Hepatocyte (in vitro differentiated cells): ENCODE measurements at places on chromosomes 4 and X. TPM values are rescaled to one million over a fixed set of nuclear protein-coding genes. Genes with fewer than 3 reads are reported as not detected.

GRCh38 chr4:49063670-49064069, 77.6 kb downstream of the CWH43 start:
- H3K4me1 ChIP-seq: no peaks in the 10 kb centered on the region
- no peaks in the 10 kb centered on the region for H3K27me3 ChIP-seq
- no peak overlapping the region for H3K4me3 ChIP-seq
- no peak for DNase-seq

GRCh38 chrX:123308658-123309057, 124.6 kb downstream of the GRIA3 start:
- no peak for DNase-seq
- H3K36me3 ChIP-seq: no peaks in the 10 kb centered on the region
- no peaks in the 10 kb centered on the region for H3K27me3 ChIP-seq
- H3K4me1 ChIP-seq: no peaks in the 10 kb centered on the region
- no peak overlapping the region for H3K4me3 ChIP-seq
- no peak overlapping the region for H3K27ac ChIP-seq

GRCh38 chr4:12928751-12929150, 555.4 kb downstream of the RAB28 start:
- H3K4me3 ChIP-seq: no peak overlapping the region
- H3K27me3 ChIP-seq: no peaks in the 10 kb centered on the region
- DNase-seq: no peak
- H3K4me1 ChIP-seq: peaks cover 24% of the 10 kb centered on the region
- H3K27ac ChIP-seq: no peak overlapping the region

DNA sequence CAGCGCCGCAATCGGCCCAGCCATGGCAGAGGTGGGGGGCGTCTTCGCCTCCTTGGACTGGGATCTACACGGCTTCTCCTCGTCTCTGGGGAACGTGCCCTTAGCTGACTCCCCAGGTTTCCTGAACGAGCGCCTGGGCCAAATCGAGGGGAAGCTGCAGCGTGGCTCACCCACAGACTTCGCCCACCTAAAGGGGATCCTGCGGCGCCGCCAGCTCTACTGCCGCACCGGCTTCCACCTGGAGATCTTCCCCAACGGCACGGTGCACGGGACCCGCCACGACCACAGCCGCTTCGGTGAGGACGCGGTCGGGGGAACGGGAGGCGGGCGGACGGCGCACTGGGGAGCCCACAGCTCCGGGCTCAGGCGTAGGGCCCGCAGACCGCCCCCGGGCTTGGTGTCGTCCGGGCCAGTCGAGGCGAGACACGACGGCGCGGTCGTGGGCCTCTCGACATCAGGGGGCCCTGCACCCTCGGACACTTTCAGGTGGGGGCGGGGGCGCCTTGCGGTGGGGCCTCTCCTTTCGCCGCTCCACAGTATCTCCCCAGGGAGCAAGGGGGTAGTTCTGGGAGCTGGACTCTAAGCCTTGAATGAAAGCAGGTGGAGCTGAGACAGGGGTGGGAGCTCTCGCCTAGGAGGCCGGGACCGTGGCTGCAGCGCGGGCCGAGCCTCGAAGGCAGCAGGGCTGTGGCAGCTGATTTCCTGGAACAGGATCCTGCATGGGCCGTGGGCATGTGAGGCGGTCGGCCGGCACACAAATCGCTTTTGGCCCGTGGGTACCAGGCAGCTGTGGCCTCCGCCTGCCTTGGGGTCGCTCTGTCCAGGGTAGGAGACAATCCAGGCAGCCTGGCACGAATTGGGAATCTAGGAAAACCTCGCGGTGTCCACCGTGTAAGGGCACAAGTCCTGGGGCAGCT, 722 bp downstream of the FGF16 start:
- no peak overlapping the region for H3K27ac ChIP-seq
- peaks cover 18% of the 10 kb centered on the region for H3K27me3 ChIP-seq
- no peaks in the 10 kb centered on the region for H3K36me3 ChIP-seq
- no peaks in the 10 kb centered on the region for H3K4me1 ChIP-seq

DNA sequence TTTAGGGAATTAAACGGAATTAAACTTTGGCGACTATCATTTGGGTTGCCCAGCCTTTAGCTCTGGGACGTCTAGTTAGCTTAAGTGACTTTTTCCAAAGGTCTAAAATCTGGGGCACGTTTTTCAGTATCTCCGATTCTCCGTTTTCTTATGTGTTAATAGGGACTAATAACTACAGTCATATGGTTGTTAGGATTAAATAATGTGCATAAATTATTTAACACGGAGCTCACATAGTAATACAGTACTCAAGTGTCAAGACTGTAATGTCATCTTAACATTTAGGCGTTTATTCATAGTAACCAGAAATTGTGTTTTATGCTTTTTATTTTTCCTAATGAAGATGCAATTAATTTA, 466 bp upstream of the CCNA2 start:
- peak overlapping the region; percentile 10 for H3K4me3 ChIP-seq
- no peaks in the 10 kb centered on the region for H3K36me3 ChIP-seq
- H3K4me1 ChIP-seq: no peaks in the 10 kb centered on the region
- no peaks in the 10 kb centered on the region for H3K27me3 ChIP-seq

DNA sequence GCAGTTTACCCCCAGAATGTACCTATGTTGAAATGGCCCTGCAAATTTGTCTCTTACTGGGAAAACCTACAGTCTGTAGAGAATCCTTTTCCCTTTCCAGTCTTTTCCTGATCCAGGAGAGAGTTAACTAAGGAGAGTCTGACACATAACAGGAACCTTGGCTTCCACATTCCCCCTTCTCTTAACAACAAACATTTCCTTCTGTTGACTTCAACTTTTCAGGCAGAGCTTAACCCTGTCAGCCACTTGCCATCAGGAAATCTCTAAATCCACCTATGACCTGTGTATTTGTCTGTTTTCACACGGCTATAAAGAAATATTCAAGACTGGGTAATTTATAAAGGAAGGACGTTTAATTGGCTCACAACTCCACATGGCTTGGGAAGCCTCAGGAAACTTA, 45.6 kb upstream of the GPR78 start:
- no peaks in the 10 kb centered on the region for H3K36me3 ChIP-seq
- DNase-seq: no peak
- H3K4me3 ChIP-seq: no peak overlapping the region
- H3K27ac ChIP-seq: peak overlapping the region; percentile 86
- peaks cover 17% of the 10 kb centered on the region for H3K4me1 ChIP-seq

GRCh38 chr4:54384563-54384962, 155.5 kb downstream of the PDGFRA start:
- H3K36me3 ChIP-seq: no peaks in the 10 kb centered on the region
- peaks cover 7% of the 10 kb centered on the region for H3K4me1 ChIP-seq
- peak; percentile 34 for DNase-seq
- no peaks in the 10 kb centered on the region for H3K27me3 ChIP-seq
- H3K27ac ChIP-seq: no peak overlapping the region

DNA sequence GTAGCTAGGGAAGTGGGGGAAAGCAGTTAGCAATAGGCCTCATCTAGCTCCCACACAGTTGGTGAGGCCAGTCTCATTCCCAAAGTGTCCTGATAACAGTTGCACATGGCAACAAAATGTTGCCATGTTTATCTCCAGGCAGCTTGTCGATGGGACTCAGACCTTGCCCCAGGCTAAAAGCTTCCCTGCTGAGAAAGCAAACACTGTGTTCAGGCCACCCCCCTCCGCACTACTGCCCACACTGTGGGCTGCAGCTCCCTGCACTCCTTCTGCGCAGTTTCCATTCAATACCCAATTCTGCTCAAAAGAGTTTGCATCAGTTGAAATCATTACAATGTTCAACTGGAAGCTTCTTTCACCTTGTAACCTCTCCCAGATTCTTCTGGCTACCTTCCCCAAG, 287.8 kb upstream of the GK2 start:
- no peaks in the 10 kb centered on the region for H3K27me3 ChIP-seq
- no peak for DNase-seq
- H3K27ac ChIP-seq: no peak overlapping the region
- H3K36me3 ChIP-seq: no peaks in the 10 kb centered on the region
- no peaks in the 10 kb centered on the region for H3K4me1 ChIP-seq

DNA sequence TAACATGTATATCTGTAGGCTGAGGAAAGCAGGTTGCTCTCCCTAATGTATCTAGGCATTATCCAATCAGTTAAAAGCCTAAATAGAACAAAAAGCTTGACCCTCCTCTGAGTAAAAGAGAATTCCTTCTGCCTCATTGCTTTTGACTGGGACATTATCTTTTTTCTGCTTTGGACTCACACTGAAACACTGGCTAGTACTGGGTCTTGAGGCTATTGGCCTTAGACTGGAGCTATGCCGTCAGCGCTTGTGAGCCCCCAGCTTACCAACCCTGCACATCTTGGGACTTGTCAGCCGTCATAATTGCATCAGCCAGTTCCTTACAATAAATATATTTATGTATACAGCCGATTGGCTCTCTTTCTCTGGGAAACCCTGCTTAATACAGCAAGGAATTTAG, 206.8 kb upstream of the ARHGAP24 start:
- no peak overlapping the region for H3K27ac ChIP-seq
- H3K4me3 ChIP-seq: no peak overlapping the region
- no peaks in the 10 kb centered on the region for H3K4me1 ChIP-seq
- DNase-seq: no peak
- H3K27me3 ChIP-seq: no peaks in the 10 kb centered on the region

DNA sequence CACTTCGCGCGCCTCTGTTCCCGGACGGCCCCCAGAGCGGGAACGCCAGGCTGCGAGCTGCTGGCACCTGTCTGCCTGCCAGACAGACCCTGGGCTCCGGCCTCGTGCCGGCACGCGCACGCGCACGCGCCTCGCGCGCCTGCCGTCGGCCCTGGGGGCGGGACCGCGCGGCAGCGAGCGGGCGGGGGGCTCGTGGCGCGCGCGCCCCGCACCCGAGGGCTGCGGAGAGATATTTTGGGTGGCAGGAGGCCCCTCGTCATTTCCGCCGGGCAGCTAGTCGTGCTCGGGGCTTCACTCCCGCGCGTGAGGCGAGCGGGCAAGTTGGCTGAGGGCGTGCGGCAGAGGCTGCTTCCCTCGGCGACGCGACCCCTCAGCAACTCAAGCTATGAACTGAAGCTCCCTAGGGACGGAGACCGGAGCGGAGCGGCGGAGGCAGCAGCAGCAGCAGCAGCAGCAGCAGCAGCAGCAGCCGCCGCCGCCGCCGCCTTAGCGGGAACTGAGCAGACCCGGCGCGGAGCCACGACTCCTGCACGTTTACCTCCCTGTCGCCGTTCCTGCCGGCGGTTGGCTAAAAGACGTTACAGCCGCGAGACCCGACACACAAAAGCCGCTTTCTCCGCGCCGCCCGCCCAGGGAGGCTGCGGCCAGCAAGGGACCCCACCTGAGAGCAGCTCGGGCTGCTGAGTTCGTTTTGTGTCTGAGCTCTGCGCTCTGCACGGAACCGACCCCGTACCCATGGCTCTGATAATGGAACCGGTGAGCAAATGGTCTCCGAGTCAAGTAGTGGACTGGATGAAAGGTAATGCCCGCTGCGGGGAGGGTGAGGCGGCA, at the start of gene CNKSR2:
Gene CNKSR2, plus strand, starts transcription at position 256 of the 831 bp plus-strand sequence. Its CDS starts 480 bp downstream, at position 736.
- no peaks in the 10 kb centered on the region for H3K36me3 ChIP-seq
- H3K4me3 ChIP-seq: peak within 1 kb of the TSS; percentile 60
- H3K27ac ChIP-seq: no peak within 1 kb of the TSS

- H3K27me3 ChIP-seq: no peaks in the 10 kb centered on the region
- peaks cover 10% of the 10 kb centered on the region for H3K4me1 ChIP-seq
- H3K27ac ChIP-seq: peak overlapping the region; percentile 82
- no peak for DNase-seq
- H3K4me3 ChIP-seq: no peak overlapping the region
- no peaks in the 10 kb centered on the region for H3K36me3 ChIP-seq
Observed at GRCh38 chr4:151745481-151746231, 15.2 kb downstream of the GATB start.

DNA sequence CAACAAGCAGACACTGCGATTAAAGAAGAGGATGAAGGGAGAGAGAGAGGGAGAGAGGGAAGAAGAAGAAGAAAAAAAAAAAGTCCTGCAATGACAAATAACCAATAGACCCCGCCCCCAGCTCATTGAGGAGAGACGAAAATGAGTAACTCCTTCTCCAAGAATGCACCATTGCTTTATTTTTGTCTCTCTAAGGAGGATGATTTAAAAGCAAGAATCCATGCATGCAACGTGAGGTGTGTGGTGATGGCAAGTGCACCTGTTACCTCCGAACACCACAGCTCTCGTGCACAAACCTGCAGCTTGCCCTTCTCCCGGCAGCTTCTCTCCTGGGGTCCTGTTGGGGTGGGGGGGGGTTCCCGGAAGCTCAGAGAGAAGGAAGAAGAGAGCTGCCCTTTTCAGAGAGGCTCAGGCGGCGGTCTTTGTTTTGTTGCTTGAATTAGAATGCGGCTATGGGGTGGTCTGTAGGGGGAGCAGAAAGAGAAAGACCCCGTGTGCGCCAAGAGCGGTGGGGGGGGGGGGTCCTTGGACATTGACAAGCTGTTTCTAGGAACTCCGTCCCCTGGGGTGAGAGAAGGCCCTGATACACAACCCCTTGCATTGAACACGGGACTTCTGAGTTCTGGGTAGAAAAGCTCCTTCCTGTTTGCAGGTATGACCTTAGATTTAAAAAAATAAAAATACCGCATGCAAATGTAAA, 100.7 kb downstream of the CRLF2 start:
- peaks cover 31% of the 10 kb centered on the region for H3K27me3 ChIP-seq
- H3K36me3 ChIP-seq: no peaks in the 10 kb centered on the region
- H3K4me3 ChIP-seq: no peak overlapping the region
- no peaks in the 10 kb centered on the region for H3K4me1 ChIP-seq
- DNase-seq: no peak

DNA sequence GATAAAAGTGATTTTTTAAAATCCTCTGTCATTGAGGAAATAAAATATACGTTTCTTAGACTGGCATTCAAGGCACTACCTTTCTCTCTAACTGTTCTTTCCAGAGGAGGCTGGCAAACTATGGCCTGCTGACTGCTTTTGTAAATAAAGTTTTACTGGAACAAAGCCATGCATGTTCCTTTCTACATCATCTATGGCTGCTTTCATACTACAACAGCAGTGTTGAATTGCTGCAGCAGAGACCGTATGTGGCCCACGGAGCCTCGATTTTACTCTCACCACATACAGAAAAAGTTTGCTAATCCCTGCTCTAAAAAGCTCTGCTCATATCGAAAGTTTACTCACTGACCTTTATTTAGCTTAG, 20.2 kb downstream of the SETD7 start:
- DNase-seq: no peak
- no peak overlapping the region for H3K4me3 ChIP-seq
- no peaks in the 10 kb centered on the region for H3K4me1 ChIP-seq
- no peaks in the 10 kb centered on the region for H3K36me3 ChIP-seq
- H3K27me3 ChIP-seq: no peaks in the 10 kb centered on the region
- H3K27ac ChIP-seq: no peak overlapping the region

The TEX13D gene
- not detected in 2 replicates for polyA plus RNA-seq

The GPR173 gene
- 1.2 TPM in 2 replicates for polyA plus RNA-seq

The TRIM60 gene
- not detected in 2 replicates for polyA plus RNA-seq

The SPANXN4 gene
- polyA plus RNA-seq: not detected in 2 replicates

The ADH7 gene
- polyA plus RNA-seq: not detected in 2 replicates

The SYP gene
- polyA plus RNA-seq: 2.1 and 2.9 TPM in 2 replicates
